ENCODE measurements at places on chromosomes 13 and 19.
A peak's percentile ranks its signal among the peaks of the same experiment; 100 is the strongest.

DNA sequence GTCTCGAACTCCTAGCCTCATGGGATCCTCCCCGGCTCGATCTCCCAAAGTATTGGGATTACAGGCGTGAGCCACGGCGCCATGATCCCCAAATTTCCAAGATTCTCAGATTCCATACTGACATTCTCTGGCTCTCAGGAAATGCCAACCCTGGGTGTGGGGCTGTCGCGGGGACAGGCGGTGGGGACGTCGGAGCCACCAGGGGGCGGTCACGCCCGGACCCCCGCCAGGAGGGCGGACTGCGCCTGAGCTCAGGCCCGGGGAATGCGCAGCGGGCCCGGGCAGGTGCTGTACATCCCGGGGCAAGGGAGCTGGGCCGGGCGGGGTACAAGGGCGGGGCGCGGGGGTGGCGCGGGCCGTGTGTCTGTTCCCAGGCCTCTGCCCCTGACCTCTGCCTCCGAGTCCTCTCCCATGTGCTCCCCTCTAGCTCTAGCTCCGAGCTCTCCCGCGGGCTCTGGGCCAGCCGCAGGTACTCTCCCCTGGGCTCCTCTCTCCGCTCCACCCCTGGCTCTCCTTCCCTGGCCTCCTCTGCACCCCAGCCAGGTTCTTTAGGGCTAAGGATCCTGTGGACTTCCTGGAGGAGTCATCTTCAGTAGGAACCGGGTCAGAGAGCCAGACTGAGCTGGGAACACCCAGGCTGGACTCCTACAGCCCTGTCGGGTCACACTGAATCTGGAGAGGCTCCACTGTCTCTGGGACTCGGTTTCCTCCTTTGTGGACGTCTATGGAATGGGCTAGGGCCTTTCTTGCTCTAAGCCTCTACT, 2.4 kb downstream of the PPP1R13L start:
- no peak for DNase-seq

GRCh38 chr19:13441810-13442512, 64.3 kb downstream of the CACNA1A start:
- no peak for DNase-seq

DNA sequence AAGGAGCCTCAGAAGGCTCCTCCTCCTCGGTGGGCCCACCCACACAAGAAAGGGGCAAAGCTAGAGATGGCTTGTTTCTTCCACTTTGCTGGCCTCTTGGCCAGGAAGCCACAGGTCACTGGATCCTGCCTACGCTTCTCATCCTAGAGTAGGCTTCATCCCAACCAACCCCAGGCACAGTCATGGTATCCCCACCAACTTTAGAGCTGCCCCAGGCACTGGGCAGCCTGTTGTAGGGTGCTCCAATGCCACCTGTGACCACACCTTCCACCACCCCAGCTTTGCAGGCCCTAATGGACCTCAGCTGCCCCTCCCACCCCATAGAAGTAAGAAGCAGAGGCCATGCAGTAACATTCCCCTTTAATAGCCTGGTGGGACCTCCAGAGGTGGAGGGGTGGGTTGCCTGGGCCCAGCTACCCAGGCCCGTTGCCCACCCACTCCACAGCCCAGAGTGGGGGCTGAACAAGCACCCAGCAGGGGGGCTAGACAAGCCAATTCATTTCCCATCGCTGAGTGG, 522 bp upstream of the CHMP2A start:
- DNase-seq, result no peak

- DNase-seq, result no peak
Measured at GRCh38 chr19:31448221-31448657, 99.0 kb upstream of the TSHZ3 start.

DNA sequence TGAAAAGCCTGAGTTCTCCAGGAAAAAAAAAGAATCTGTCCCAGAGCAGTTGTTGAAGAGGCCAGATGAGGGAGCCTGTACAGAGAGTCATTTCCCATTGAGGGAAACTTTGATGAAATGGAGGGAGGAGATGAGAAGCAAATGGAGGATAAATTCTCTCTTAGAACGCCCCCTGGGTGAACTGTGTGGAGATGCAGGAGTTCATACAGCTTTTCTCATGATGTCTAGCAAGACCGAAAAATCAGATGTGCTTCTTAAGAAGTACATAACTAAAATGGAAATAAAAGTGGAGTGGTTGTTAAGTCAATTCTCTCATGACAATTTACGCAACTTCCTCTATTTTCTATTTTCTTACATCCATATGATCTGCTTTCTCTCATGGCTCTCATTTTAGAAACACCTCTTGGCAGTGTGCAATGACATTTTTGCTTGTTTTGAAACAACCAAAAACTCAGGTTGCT, 1263.1 kb downstream of the PCDH9 start:
- no peak for DNase-seq

- no peak for DNase-seq
Measured at GRCh38 chr13:28329395-28330158, 165.4 kb downstream of the FLT1 start.

DNA sequence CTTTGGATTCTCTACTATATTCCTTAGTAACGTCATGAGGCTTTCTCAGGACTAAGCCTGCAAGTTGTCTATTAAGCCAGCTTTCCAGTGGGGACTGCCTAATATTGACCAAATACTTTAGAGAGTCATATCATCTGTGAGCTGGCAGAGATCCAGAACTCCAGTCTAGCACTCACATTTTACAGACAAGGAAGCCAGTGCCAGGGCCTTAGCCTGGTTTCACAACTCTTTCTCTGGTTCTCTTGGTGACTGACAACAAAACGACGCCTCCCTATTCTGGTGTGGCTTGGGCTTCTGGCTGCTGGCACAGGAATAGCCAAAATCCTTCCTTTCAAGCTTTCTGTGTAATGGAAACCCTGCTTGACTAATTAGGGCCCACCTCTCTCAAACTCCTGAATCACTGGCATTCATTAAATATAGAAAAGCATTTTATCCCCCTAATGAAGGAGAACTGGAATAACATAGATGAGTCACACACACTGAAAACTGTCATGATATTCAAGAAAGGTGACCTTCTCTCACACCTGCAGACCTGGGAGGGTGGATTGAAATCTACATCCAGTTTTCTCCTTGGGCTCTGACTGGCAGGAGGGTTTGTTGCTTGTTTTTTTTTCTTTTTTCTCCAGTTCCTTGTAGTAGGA, 75.2 kb upstream of the UBL3 start:
- no peak for DNase-seq

GRCh38 chr19:39390451-39390750, 505 bp downstream of the PAF1 start:
- no peak for DNase-seq

GRCh38 chr19:3969435-3970312, 1.2 kb downstream of the DAPK3 start:
- DNase-seq, result no peak

- DNase-seq, result peak; percentile 100
Measured at GRCh38 chr19:53520547-53521372, 17.2 kb upstream of the ZNF331 start.

DNA sequence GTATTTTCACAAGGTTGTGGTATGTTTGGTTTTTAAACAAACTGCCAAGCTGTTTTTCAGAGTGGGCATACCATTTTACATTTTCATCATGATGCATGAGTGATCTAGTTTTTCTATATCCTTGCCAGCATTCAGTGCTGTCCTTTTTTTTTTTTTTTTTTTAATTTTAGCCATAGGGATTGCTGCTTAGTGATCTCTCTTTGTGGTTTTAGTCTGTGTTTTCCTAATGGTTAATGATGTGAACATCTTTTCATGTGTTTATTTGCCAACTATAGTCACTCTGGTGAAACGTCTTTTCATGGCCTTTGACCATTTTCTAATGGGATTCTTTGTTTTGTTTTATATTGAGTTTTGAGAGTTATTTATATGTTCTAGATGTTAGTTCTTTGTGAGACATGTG, 59.7 kb downstream of the SHISA2 start:
- DNase-seq, result no peak

DNA sequence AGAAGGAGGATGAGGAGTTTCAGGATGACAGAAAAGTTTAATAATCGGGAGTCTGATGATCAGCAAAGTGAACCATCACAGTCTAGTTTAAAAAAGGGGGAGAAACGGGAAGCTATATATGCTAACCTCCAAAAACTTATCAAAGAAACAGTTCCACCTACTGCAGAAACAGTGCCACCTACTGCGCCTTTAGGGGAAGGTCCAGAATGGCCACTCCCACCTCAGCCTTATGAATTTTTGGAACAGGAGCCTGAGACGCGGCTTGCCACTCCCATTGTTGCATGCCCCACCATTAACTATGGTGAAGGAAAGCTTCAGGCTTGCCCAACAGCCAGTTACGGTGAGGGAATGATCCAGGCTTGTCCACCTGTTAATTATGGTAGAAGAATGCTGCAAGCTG, 929.0 kb downstream of the SLITRK6 start:
- DNase-seq, result no peak

- DNase-seq, result no peak
Measured at GRCh38 chr13:33927315-33927714, 109.4 kb downstream of the RFC3 start.

GRCh38 chr13:27379694-27380641, 44.5 kb upstream of the GTF3A start:
- peak; percentile 76 for DNase-seq

- no peak for DNase-seq
Measured at GRCh38 chr13:107031716-107032115, 463.8 kb upstream of the ARGLU1 start.
